Left cardiac atrium (tissue), 4 donors: ENCODE measurements at places on chromosomes 16 and 17. TPM values are rescaled to one million over a fixed set of nuclear protein-coding genes. Genes with fewer than 3 reads are reported as not detected.

The UMOD gene
- total RNA-seq, result not detected

The TPSG1 gene
- total RNA-seq, result 0.21 TPM

The TTYH2 gene
- 23.3 TPM for total RNA-seq

The SGCA gene
- total RNA-seq, result 131 TPM

The HS3ST3B1 gene
- total RNA-seq, result 0.82 TPM

The WDR81 gene
- total RNA-seq, result 15.4 TPM

The NXPH3 gene
- total RNA-seq, result 6.5 TPM

The KRT9 gene
- not detected for total RNA-seq

DNA sequence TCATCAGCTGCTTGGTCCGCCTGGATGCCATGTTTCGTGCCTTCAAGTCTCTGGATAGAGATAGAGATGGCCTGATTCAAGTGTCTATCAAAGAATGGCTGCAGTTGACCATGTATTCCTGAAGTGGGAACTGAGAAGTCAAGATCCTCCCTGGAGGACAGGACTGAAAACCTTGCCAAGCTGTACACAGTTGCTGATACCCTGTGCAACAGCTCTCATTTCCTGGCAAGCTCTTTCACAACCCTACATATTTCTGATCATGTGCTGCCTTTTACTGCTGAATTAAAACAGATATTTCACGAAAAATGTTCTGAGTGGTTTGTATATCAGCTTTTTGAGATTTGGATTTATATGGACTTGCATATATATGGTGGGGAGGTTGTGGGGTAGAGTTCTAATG, 898 bp downstream of the CAPNS2 start:
- no peak for DNase-seq

- DNase-seq, result no peak
Observed at GRCh38 chr17:77558846-77559626, 399.5 kb upstream of the TNRC6C start.

DNA sequence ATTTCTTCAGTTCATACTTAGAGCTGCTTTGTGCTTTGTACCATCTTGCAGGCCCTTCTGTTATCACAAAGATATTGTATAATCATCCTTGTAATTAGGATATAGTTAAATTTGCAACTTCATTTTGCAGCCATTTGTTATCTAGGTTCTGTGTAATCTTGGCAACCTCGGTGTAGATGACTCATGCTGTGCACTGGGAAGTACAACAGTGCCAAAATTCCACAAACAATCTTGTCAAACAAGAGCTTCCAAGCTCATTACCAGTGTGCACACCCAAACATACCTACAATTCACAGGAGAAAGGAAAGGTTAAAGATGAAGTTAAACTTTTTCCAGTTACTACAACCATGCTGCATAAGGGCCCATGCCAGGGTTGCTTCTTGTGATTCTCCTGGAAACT, 1231.8 kb downstream of the CDH11 start:
- DNase-seq, result peak; percentile 26

DNA sequence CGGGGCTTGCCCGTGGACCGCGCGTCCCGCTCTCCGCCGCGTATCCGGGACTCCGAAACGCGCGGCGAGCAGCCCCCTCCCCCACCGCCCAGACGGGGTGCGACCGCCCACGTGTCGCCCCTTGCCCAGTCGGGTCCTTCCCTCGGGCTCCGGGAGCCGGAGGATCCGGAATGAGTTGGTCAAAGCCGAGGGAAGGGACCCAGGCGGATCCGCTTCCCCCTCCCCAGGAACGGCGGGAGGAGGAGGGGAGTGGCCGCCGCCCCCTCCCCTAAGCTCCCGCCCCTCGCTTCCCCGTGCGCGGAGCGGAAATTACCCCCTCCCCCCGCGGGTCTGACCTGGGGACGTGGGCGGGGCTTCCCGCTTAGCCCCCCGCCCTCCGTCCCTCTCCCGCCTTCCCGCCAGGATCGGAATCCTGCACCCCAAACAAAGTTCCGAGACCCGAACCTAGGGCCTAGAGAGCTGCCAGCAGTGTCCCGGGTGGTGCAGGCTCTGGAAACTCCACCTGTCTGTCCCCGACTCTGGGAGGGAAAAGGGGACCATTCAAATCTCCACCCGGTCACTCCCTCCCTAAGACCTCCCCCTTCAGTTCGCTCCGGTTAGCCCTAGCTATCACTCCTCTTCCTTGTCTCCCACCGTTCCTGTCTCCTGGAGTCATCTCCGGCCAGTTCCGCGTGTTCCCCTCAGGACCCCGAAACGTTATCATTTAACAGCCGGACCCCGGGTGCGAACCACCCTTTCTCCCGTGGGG, 1.0 kb upstream of the IGF2BP1 start:
- no peak for DNase-seq

- DNase-seq, result no peak
Observed at GRCh38 chr16:73166441-73166851, 118.5 kb upstream of the ZFHX3 start.

DNA sequence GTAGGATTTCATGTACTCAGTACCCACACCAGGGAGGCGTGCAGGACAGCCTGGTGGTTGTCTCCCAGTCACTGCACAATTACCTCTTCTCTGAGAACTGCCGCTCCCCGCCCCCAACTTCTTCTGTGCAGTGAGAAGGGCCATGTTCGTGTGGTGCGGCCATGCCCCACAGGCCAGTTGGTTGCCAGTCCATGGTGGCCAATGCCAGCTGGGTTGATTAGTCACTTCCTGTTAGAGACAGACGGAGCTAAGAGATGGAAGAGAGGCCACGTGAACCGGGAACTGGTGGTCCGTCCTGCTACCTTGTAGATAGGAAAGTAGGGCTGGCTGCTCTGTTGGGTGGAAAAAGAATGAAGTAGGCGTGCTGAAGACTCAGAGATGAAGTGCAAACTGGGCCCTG, 206.5 kb downstream of the ABCC12 start:
- no peak for DNase-seq

- DNase-seq, result no peak
Observed at GRCh38 chr16:12728469-12728868, 75.2 kb downstream of the CPPED1 start.
